Activated CD4-positive, CD25-positive, alpha-beta regulatory T cell (primary cell): ENCODE measurements at places on chromosomes 1 and 21.

GRCh38 chr1:95407886-95408291 is 173.9 kb downstream of the RWDD3 start:
- no peak for DNase-seq

GRCh38 chr21:34143685-34144182 is 70.4 kb downstream of the MRPS6 start:
- DNase-seq, result no peak

DNA sequence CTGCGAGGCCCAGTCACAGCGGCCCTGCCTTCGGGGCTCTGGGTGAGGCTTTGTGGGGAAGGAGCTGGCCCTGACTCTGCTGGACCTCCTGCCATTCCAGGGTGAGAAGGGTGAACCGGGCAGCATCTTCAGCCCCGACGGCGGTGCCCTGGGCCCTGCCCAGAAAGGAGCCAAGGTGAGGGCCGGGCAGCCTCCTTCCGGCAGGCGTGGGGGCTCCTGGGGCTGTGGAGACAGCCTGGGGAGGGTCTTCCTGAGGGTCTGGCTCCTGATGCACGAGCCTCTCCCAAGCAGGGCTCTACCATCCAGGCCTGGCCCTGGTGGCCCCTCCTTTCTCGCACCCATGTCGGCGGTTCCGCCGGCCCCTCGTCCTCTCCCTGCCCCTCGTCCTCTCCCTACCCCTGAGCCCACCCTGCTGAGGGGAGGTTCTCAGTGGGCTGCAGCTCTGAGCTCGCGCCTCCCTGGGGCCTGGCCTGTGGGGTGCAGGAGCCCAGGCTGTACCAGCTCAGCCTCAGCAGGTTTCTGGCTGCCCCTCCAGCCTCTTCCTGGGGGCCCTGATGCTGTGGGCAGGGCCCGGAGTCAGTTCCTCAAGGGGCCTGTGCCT is 48.7 kb downstream of the SLC19A1 start:
- no peak for DNase-seq

- DNase-seq, result no peak
Measured at GRCh38 chr1:99681583-99681982, 35.7 kb downstream of the PALMD start.

- no peak for DNase-seq
Measured at GRCh38 chr1:227886993-227887696, 60.6 kb downstream of the WNT9A start.

- no peak for DNase-seq
Measured at GRCh38 chr1:195328681-195329080, 1279.6 kb downstream of the KCNT2 start.

GRCh38 chr1:60664086-60664625 is 418.2 kb upstream of the NFIA start:
- DNase-seq, result no peak

DNA sequence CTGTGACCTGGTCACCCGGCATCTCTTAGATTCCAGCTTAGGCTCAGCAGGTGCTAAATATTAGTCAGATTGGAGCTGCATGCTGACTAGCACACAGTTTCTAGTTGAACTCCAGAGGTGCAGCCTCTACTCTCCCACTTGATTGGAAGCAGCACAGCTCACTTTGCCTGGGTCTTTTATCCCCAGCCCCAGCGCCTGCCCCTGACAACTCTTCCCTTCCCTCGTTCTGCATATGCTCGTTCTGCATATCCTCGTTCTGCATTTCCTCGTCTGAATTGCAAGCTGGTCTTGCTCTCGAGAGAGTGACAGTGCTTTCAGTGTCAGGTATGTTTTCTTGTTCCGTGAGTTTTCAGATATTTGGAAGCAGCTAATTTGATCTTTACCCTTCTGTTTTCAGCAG is 11.7 kb downstream of the COL18A1 start:
- DNase-seq, result no peak

- no peak for DNase-seq
Measured at GRCh38 chr1:39668111-39668510, 3.8 kb downstream of the NT5C1A start.

DNA sequence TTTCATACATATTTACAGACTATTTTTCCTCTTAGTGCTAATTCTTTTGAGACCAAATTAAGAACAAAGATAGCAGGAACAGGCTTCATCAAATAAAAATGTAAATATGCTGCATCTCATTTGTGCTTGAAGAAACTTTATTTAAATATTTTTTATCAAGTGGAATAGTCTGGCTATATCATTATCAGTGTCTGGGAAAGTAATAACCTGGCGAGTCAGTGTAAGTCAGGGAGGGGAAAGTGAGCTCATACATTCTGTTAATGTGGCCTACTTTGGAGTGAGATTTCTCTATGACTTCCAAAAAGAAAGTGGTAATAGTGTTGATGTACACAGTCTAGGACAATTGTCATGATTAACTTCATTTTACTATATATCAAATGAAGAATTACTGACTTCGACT is 1045.1 kb downstream of the ADGRL2 start:
- no peak for DNase-seq

DNA sequence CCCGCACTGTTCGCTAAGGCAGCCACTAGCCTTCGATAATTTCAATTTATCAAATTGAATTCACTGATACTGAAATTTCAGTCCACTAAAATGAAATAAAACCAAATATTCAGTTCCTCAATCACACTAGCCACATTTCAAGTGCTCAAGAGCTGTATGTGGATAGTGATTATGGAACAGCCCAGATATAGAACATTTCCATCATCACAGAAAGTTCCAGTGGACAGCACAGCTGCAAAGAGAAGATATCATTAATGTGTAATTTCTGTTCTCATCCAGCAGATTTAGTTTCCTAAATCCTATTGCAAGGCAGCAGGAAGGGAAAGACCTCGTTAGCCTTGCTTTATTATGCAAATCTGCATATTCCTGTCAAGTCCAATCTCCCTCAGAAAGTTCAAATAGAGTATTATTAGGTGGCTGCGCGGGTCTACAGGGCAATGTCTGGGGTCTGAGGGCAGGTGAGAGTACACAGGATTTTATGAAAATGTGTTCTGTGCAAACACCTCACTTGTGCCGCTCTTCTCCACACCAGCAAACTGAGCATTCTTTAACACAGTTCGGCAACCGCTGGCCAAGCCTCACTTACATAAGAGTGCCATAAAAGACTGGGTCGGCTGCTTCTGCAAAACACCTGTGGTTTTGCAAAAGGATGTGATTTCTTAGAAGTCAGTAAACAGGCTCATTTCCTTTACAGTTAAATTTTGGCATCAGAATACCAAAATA is 22.4 kb downstream of the CAPZB start:
- DNase-seq, result peak; percentile 51

- no peak for DNase-seq
Measured at GRCh38 chr1:16275591-16275990, 38.6 kb upstream of the CPLANE2 start.
